ENCODE measurements at places on chromosomes 12 and 14. TPM values are rescaled to one million over a fixed set of nuclear protein-coding genes. Genes with fewer than 3 reads are reported as not detected.

OVCH1 gene
- 0.05 TPM for polyA plus RNA-seq

TAS2R19 gene
- polyA plus RNA-seq: not detected

PLEKHG7 gene
- polyA plus RNA-seq: not detected

PLXNC1 gene
- polyA plus RNA-seq: 0.48 TPM

CISTR gene
- polyA plus RNA-seq: not detected

SOS2 gene
- 6.3 TPM for polyA plus RNA-seq

CLEC1B gene
- polyA plus RNA-seq: not detected

ACOT4 gene
- 0.41 TPM for polyA plus RNA-seq

GPR162 gene
- polyA plus RNA-seq: 0.07 TPM

ADAM21 gene
- 0.71 TPM for polyA plus RNA-seq

MAP3K9 gene
- 17.6 TPM for polyA plus RNA-seq

RAB5B gene
- polyA plus RNA-seq: 87.1 TPM

IQSEC3 gene
- polyA plus RNA-seq: not detected

BICDL1 gene
- 9.8 TPM for polyA plus RNA-seq

SIRT4 gene
- 0.77 TPM for polyA plus RNA-seq

PTPN6 gene
- 16.4 TPM for polyA plus RNA-seq

MARK3 gene
- 87.2 TPM for polyA plus RNA-seq

PMEL gene
- polyA plus RNA-seq: 1.4 TPM

KRT78 gene
- polyA plus RNA-seq: not detected

AQP6 gene
- 0.09 TPM for polyA plus RNA-seq

LYZ gene
- polyA plus RNA-seq: not detected

ZFHX2 gene
- 0.06 TPM for polyA plus RNA-seq

MYF6 gene
- not detected for polyA plus RNA-seq

FOXG1 gene
- not detected for polyA plus RNA-seq

STAC3 gene
- polyA plus RNA-seq: 0.35 TPM

C1RL gene
- 16.6 TPM for polyA plus RNA-seq
